ENCODE measurements at places on chromosomes 3 and 15.

- DNase-seq, result no peak
These were observed 11.9 kb upstream of the TF start for GRCh38 chr3:133734305-133734704.

DNA sequence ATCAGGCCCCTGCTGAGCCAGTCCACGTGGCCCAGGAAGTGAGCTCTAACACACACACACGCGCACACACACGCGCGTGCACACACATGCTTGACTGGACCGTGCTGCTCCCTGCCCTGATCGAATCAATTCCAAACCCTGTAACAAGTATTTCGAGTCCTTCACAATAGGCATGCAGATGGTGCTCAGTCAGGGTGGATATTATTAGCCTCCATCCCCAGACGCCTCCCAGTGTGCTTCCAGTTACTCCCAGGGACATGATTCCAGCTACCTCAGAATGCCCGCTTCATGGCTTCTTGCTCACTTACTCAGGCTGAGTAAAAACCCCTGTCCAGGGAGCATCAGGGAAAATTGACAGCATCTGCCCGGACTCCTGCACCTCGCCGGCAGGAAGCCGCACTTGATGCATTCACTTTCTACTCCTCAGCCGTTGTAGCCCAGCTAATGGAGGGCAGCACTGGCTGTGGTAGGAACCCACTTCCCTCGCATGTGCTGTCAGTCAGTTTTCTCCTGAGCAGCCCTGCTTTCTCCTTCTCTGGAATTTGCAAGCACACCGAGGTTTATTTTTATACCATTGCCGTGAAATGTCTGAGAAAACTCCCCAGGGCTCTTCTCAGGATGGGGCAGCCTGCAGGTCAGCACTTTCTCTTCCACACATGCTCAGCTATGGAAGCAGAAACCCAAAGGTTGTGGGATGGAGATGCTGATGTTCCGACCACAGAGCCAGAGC is 126.1 kb upstream of the ABHD17C start:
- DNase-seq, result no peak

- no peak for DNase-seq
These were observed 23.3 kb upstream of the NFKBIZ start for GRCh38 chr3:101825904-101826445.

GRCh38 chr3:158974904-158975303 is 173.1 kb downstream of the MFSD1 start:
- no peak for DNase-seq

DNA sequence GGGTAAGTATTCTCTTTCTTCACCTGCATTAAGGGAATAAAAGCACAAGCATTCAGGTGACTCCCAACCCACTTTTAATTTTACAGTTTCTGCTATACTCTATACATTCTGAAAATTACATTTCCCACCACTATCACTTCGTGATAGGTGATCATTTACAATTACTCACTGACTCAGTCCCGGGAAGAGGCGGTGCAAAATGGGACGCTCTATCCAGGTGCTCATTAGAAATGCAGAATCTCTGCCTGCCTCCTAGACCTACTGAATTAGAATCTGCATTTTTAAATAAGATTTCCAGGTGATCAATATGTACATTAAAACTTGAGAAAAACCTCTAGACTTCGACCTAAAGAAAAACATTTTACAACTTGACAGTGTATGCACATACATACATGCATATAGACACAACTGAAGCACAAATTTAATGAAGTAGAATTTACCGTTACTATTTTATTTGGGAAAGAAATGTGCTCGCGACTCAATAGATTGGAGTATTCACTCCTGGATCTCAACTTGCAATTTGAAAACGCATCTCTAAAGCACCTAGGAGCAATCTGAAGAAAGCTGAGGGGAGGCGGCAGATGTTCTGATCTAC is 598 bp upstream of the TGFBR2 start:
- DNase-seq, result no peak

DNA sequence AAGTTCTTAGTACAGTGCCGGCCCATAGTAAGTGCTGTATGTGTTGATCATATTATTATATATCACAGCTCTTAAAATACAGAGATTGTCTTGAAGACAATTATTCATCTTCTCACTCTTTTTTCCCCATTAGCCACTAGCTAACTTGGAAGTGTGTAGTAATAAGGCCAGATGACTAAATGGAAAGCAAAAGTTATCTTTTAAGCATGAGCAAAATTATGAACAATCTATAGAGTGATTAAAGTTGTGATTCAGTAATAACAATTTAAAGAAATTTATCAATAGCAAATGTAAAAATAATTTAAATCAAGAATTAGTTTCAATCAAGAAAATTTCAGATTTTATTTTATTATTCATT is 630.9 kb upstream of the TBL1XR1 start:
- no peak for DNase-seq

GRCh38 chr15:59230531-59231055 is 23.9 kb downstream of the LDHAL6B start:
- no peak for DNase-seq

Measured in NCI-H1092 (cell line).